ENCODE measurements at places on chromosomes 3 and 15.

DNA sequence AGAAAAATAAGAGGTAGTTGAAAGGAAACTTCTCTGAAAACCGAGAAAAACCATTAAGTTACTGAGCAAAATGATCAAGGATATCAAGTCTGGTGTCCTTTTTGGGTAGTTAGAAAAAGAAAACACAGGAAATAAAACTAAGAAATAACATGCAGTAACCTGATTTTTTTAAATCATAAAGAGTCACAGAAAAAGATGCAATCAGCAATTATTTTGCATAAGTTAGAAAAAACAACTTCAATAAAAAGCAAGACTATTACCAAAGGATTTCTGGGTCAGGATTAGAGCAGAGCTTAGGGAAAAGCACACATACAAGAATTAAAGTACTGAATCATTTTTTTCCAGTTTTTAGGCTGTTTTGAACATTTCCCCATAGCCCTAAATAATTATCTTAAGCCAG, 28.5 kb upstream of the ANO10 start:
- DNase-seq, result no peak

- no peak for DNase-seq
Observed at GRCh38 chr3:72376956-72377710, 471.1 kb downstream of the SHQ1 start.

DNA sequence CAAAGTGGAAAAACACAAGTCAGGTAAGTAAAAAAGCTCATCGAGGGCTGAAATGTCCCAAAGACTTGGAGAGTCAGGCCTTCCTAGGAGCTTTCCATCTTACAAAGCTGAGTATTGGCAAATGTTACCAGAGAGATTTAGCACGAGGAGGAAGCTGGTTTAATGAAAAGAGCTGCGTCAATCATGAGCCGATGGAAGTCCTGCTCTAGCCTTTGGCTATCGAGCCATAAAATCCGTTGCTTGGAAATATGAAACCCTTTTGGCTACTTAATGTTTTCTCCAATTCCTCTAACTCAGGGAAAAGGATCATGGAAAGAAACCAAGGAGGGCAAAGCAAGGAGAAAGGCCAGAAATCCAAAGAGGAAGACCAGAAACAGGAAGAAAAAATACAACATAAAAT, 1074.6 kb downstream of the FHIT start:
- DNase-seq, result no peak

- no peak for DNase-seq
Observed at GRCh38 chr3:24802614-24803013, 308.0 kb upstream of the THRB start.

DNA sequence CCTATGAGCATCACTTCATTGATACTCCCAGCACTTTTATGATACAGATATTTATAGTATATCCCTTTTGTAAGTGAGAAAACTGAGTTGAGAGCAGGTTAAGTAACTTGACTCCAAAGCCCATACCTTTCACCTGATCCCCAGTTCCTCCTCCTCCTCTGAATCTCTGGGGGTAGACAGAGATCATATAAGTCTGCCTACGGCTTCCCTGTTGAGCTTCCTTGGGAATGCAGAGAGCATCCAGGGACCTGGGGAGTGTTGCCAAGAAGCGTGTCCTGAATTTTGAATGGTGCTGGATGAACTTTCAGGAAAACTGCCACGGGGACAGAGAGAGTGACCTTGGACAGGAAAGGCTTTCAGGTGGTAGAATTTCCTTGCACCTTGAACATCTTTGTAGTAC, 268.5 kb downstream of the LRTM1 start:
- no peak for DNase-seq

DNA sequence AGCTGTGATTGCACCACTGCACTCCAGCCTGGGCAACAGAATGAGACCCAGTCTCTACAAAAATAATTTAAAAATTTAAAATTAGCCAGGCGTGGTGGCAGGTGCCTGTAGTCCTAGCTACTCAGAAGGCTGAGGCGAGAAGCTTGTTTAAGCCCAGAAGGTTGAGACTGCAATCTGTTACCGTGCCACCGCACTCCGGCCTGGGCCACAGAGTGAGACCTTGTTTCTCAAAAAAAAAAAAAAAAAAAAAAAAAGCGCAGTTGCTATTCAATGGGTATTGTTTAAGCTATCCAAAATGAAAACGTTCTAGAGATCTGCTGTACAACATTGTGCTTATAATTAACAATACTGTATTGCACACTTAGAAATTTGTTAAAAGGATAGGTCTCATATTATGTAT, 24.0 kb downstream of the ZNF148 start:
- DNase-seq, result no peak

GRCh38 chr3:141969711-141970110, 93.3 kb downstream of the ATP1B3 start:
- no peak for DNase-seq

GRCh38 chr3:25582242-25582641, 82.5 kb downstream of the TOP2B start:
- no peak for DNase-seq

DNA sequence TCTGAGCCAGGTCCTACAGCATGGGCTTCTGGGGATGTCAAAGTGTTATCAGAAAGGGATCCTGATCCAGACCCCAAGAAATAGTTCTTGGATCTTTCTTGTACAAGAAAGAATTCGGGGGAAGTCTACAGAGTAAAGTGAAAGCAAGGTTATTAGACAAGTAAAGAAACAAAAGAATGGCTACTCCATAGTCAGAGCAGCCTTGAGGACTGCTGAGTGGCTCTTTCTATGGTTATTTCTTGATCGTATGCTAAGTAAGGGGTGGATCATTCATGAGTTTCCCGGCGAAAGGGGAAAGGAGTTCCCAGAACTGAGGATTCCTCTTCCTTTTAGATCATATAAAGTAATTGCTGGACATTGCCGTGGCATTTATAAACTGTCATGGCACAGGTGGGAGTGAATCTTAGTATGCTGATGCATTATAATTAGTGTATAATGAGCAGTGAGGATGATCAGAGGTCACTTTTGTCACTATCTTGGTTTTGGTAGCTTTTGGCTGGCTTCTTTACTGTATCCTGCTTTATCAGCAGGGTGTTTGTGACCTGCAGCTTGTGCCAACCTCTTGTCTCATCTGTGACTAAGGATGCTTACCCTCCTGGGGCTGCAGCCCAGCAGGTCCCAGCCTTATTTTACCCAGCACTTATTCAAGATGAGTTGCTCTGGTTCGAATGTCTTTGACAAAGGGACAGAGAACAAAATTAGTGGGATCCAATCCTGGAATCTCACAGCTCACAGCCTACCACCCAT, 41.0 kb downstream of the CRYGS start:
- DNase-seq, result no peak

GRCh38 chr3:127456471-127457093, 134.0 kb downstream of the TPRA1 start:
- no peak for DNase-seq

DNA sequence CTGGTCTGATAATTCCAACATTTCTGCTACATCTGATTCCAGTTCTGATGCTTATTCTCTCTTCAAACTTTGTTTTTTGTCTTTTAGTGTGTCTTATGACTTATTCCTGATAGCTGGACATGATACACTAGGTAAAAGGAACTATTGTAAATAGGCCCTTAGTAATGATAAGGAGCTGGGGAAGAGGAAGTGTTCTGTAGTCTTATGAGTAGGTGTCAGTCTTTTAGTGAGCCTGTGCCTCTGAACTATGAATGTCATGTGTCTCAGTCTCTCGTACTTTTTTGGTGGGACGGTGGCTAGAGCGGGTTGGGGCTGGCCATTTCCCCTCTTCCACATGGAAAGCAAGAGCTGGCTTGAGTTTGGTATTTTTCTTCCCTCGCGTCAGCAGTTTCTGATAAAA, 41.2 kb downstream of the PCCB start:
- DNase-seq, result no peak

- DNase-seq, result no peak
Observed at GRCh38 chr3:110343945-110344344, 727.7 kb upstream of the NECTIN3 start.

GRCh38 chr3:14335774-14336748, 66.3 kb upstream of the SLC6A6 start:
- no peak for DNase-seq

DNA sequence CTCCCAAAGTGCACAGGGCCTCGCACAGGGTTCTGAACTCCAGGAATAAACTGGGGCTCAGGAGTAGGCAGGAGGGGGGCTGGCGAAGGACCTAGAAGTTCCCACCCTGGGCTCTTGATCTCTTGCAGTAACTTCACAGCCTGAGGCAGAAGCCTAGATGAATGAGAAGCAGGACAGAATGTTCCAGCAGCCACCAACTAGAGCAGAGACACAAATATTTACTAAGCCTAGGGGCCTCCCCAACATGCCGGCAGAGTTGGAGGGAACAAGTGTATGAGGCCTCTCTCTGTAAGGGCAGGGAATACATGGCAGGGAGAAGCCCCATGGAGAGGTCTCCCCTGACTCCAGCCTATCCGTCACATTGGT, 25.3 kb upstream of the C15orf39 start:
- no peak for DNase-seq

GRCh38 chr3:173711619-173712018, 314.1 kb downstream of the NLGN1 start:
- DNase-seq, result no peak

DNA sequence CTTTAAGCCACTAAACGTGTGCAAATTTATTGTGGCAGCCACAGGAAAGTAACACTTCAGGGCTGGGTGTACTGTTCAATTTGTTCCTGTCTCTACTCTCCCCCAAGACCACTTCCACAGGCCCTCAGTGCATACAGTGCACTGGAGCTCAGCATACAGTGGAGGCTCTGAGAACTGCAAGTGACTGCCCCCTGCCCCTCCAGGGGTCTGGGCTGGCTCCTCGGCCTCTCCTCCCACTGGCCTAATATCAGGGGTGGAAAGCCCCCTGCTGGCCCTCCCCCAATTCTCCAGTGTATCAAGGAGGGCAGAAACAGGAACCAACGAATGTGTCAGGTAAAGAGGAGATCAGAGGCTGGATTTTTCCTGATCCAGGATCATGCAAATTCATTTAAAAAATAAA, 19.9 kb upstream of the HEG1 start:
- no peak for DNase-seq

DNA sequence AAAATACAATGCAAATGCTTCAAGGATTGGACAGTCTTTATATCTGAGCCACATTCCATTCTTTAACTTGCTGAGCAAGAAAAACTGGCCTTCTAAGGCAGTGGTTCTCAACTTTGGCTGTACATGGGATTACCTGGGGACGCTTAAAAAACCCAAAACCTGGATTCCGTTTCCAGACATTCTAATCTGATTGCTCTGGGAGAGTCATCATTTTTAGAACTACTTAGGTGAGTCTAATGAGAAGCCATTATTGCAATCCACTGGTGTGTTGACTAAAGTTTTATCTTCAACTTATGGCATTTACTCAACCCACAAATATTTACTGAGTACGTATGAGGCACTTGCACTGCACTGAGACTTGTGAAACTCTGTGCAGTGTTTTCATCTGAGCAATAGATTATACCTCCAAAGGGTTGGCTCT, 195.7 kb upstream of the ATP11B start:
- no peak for DNase-seq

DNA sequence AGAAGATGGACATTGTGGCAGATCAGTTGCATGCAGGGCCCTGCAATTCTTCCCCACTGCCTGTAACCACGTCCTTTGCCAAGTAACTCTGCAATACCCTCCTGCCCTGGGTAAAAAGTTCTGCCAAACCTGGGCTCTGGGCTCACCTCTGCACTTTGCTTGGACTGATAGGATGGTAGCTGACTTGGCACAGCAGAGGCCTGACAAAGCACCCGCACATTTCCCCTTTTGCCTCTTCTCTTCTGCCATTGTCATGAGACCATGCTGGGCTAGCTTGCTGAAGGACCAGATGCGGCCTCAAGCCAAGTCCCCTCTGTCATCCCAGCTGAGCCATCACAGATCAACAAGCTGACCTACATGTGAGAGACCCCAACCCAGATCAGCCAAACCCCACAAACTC, 122.4 kb downstream of the SMAD6 start:
- no peak for DNase-seq

DNA sequence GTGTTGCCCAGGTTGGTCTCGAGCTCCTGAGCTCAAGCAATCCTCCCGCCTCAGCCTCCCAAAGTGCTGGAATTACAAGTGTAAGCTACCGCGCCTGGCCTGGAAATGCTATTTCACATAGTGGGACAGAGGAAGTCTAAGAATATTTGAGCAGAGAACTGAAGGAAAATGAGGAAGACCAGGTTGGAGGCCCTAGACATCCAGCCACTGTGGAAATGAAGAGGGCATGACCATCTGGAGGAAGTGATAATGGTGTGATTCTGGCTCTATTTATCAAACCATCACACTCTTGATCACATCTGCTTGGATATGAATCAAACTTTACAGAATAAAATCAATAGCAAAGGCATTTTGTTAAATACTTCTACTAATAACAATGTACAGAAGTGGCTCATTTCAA, 65.9 kb upstream of the ARHGEF3 start:
- no peak for DNase-seq

DNA sequence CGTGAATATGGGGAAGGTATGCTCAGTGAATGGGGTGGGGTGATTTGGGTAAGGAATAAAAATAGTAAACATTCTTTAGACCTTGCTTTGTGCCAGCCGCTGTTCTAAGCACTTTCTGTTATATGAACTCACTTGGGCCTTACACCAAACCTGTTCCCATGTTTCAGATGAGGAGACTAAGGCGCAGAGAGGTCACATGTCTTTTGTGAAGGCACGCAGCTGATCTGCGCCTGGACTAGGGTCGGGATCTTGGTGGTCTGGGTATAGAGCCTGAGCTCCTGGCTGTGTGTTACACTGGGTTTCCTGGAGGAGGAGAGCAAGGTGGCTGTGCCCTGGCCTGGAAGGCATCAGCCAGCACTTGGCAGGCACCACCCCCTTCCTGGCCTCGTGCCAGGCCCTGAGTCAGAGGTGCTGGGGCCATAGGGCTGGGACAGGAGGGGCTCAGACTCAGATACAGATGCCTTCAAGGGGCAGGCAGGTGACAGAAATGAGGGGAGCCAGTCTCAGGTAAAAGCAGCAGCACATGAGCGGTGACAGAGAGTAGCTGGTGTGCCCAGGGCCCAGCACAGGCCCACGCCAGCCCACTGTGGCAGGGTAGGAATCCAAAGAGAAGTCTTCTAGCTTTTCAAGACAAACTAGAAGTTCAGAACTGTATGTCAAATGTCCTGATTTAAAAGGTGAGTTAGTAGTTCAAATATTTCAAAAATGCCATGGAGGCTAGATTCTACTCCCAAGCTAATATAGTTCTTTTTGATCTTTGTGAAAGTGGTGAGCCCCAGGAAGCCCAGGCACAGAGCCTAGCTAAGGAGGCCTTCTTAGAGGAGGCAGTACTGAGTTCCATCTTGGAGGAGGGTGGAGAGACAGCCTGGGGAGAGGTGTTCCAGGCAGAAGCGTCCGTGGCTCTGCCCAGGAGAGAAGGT, 83.1 kb downstream of the DNAJB8 start:
- DNase-seq, result no peak

GRCh38 chr3:97896129-97896528, 74.3 kb downstream of the CRYBG3 start:
- no peak for DNase-seq

DNA sequence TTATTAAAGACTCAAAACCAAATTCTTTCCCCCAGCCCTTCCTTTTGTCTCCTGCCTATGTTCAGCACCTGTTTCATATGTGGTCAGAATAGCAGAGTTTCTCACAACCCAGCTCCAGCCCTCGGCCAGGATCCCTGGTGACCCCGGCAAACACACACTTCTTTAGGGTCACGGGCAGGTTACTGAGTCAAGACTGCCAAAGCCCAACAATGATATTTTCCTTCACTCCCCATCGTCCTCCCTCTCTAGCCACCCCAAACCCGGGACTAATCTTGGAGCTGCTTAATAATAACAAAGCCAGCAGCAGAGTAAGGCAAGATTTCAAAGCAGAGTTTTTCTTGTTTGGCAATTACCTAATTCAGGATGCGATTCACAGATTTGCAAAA, 25.5 kb downstream of the RARB start:
- DNase-seq, result no peak

Measured in iPS DF 6.9 (cell line).